BJ (cell line): ENCODE measurements at places on chromosomes 2 and 18. TPM values are rescaled to one million over a fixed set of nuclear protein-coding genes. Genes with fewer than 3 reads are reported as not detected.
A peak's percentile ranks its signal among the peaks of the same experiment; 100 is the strongest.

DNA sequence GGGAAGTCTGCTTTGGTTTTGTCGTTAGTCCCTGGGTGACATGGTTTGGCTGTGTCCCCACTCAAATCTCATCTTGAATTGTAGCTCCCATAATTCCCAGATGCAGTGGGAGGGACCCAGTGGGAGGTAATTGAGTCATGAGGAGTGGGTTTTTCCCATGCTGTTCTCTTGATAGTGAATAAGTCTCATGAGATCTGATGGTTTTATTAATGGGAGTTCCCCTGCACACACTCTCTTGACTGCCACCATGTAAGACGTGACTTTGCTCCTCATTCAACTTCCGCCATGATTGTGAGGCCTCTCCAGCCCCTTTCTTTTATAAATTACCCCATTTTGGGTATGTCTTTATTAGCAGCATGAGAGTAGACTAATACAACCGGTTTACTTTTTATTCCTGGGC is 405.8 kb upstream of the ID2 start:
- no peak for DNase-seq

DNA sequence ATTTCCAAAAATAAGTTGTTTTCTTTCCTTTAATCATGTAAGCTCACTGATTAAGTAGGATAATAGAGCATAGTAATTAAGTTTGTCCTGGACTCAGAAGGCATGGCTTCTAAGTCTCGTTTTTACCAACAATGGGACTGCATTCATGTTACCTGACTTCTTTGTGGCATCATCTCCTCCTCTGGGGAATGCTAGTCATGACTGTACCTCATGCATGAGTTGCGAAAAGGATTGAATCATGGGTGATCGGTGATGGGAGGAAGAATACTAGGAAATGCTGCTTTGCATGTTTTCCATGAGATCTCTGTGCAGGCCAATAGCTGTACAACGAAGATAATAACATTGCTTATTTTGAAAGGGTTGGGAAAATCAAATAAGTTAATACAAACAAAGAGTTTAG is 981.6 kb downstream of the CNTNAP5 start:
- no peak for DNase-seq

- peak; percentile 90 for DNase-seq
Measured at GRCh38 chr2:112794131-112794733, 9.9 kb upstream of the IL1A start.

DNA sequence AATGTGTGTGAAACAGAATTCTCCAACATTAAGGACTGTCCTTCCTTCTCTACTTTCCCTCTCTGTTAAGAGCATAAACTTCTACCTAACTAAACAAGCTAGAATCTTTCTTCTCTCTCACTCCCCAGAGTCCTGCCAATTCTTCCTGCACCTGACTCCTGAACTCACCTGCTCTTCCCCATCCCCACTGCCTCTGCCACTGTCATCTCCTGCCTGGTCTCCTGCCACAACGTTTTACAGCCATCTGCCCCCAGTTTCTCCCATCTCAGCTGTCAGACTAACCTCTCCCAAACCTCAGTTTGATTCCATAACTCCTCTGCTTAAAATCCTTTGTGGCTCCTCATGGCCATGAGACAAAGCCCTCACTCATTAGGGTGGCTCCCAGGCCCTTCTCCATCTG is 288.3 kb upstream of the FBXO11 start:
- no peak for DNase-seq

- DNase-seq = no peak
Measured at GRCh38 chr2:120560330-120560729, 175.3 kb upstream of the GLI2 start.

GRCh38 chr2:119063177-119063576 is 95.4 kb downstream of the C1QL2 start:
- DNase-seq = no peak

DNA sequence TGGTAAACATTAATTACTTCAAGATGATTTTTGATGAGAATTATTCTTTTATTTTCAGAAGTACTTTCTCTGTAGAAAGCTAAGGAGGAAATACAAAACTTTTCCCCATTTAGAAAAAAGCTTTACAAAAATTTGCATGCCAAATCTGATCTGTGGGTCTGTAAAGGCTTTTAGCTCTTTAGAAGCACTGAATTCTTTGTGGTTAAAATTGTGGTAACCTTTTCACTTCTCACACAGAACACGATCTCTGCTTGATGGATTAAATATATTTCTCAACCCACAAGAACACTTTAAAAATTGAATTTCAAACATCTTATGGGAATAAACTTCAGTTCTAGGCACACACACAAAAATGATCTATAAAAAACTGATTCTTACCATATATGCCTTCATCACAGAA is 63.7 kb downstream of the VIL1 start:
- no peak for DNase-seq

DNA sequence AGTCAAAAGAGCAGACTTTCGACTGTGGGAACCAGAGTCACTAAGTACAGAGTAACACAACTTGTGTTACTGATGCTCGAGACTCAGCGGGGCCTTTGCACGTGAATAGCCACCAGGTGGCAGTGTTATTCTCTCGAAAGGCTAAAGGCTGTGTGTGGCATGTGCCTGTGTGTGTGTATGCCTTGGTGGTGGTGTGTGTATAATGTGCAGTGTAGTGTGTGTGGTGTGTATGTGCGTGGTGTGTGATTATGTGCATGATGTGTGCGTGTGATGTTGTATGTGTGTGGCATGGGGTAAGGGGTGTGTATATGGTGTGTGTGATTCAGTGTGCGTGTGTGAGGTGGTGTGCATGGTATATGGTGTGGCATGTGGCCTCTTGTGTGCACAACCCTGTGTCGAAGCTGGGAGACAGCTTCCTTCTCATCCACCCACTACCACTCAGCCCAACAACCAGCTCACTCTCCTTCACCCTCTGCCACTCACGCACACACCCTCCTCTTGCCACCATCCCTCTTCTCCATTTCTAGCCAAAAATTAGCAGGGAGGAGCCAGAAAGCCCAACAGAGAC is 83.0 kb upstream of the ZNF532 start:
- no peak for DNase-seq

DNA sequence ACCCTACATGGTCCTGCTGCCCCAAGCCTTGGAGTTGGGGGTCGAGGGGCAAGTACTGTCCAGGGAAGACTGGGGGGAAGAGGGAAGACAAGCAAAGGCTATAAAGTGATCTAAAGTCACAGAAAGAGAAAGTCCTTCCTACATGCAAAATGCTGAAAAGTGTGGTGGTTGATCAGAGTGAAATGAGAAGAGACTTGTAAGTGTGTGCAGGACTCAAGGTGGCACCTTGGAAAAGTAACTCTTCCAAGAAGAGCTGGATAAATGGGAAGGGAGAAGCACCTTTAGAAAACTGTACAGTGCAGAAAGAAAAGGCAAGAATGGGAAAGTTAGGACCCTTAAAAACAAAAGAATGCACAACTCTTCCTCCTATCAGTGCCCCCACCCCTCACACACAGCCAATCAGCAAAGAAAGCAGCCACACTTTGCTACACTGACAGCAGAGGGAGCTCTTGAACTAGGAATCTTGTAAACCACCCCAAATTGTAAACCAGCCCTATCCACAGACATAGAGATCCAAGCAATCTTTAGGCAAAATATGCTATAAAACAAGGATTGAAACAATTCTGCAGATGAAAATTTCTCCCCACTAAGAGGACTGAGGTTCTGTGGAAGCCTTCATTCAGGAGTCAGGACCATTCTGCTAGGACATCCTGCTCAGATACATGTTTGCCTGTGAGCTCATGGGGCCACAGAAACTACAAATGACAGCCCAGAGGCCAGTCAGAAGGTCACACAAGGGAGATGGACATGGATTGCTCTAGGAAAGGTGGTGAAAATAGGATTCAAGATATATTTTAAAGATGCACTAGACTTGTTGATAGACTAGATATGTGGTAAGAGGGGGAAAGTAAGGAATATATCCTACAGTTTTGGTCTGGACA is 146.4 kb downstream of the FTCDNL1 start:
- DNase-seq = no peak

SGO2 gene
- polyA plus RNA-seq = 3.2 and 7.3 TPM in 2 replicates

CYS1 gene
- polyA plus RNA-seq = 1.5 and 2.5 TPM in 2 replicates

DCDC2C gene
- polyA plus RNA-seq = not detected in 2 replicates

SRD5A2 gene
- polyA plus RNA-seq = 0.01 TPM in 1 of 2 replicates, not detected in the other

LYPD6 gene
- 7.1 and 9.4 TPM in 2 replicates for polyA plus RNA-seq
